Naive thymus-derived CD8-positive, alpha-beta T cell (primary cell): ENCODE measurements at places on chromosomes 5 and 9.
A peak's percentile ranks its signal among the peaks of the same experiment; 100 is the strongest.

DNA sequence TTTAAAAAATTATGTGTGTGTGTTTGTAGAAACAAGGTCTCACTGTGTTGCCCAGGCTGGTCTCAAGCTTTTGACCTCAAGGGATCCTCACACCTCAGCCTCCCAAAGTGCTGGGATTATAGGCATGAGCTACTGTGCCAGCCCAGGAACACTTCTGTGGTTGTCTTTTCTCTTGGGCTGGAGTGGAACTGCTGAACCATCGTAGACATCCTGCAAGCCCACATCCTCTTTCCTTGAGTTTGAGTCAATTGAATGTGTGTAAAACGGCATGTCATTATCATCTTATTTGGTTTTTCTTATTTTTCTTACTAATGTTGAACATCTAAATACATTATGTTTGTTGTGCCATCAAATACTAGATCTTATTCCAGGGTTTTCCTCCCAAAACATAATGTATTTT lies 40.0 kb downstream of the EHMT1 start:
- DNase-seq = no peak
- peak overlapping the region; percentile 40 for H3K27ac ChIP-seq
- peaks cover 19% of the 10 kb centered on the region for H3K4me1 ChIP-seq

- peaks cover 9% of the 10 kb centered on the region for H3K36me3 ChIP-seq
- no peak for DNase-seq
- H3K27ac ChIP-seq = no peak overlapping the region
These were observed 48.2 kb upstream of the PRDM9 start for GRCh38 chr5:23459214-23459613.

GRCh38 chr9:34592895-34593601 lies 3.5 kb upstream of the CNTFR start:
- no peak overlapping the region for H3K27ac ChIP-seq
- H3K4me1 ChIP-seq = peaks cover 28% of the 10 kb centered on the region
- peaks cover 5% of the 10 kb centered on the region for H3K36me3 ChIP-seq
- peaks cover 53% of the 10 kb centered on the region for H3K27me3 ChIP-seq

- no peaks in the 10 kb centered on the region for H3K36me3 ChIP-seq
- DNase-seq = no peak
- no peak overlapping the region for H3K27ac ChIP-seq
- no peak overlapping the region for H3K4me3 ChIP-seq
These were observed 12.7 kb downstream of the CSF2 start for GRCh38 chr5:132086277-132086794.

DNA sequence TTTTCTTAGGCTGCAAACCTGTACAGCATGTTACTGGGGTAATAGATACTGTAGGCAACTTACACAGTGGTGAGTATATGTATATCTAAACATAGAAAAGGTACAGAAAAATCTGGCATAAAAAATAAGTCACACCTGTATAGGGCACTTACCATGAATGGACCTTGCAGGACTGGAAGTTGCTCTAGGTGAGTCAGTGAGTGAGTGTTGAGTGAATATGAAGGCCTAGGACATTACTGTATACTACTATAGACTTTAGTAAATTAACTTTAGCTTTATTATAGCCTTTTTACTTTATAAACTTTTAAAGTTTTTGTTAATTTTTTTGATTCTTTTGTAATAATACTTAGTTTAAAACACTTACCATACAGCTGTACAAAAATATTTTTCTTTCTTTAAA lies 51.3 kb downstream of the DENND4C start:
- no peaks in the 10 kb centered on the region for H3K36me3 ChIP-seq
- no peak overlapping the region for H3K27ac ChIP-seq
- H3K27me3 ChIP-seq = no peaks in the 10 kb centered on the region

GRCh38 chr5:132368186-132368585 lies 1.3 kb upstream of the SLC22A5 start:
- no peak overlapping the region for H3K27ac ChIP-seq
- H3K4me3 ChIP-seq = no peak overlapping the region
- peaks cover 32% of the 10 kb centered on the region for H3K4me1 ChIP-seq
- H3K27me3 ChIP-seq = no peaks in the 10 kb centered on the region
- H3K36me3 ChIP-seq = peaks cover 19% of the 10 kb centered on the region
- DNase-seq = no peak

- H3K4me1 ChIP-seq = peaks cover 1% of the 10 kb centered on the region
- H3K27ac ChIP-seq = no peak overlapping the region
- peaks cover 2% of the 10 kb centered on the region for H3K27me3 ChIP-seq
These were observed 123.4 kb upstream of the MAN2A1 start for GRCh38 chr5:109566361-109566760.

DNA sequence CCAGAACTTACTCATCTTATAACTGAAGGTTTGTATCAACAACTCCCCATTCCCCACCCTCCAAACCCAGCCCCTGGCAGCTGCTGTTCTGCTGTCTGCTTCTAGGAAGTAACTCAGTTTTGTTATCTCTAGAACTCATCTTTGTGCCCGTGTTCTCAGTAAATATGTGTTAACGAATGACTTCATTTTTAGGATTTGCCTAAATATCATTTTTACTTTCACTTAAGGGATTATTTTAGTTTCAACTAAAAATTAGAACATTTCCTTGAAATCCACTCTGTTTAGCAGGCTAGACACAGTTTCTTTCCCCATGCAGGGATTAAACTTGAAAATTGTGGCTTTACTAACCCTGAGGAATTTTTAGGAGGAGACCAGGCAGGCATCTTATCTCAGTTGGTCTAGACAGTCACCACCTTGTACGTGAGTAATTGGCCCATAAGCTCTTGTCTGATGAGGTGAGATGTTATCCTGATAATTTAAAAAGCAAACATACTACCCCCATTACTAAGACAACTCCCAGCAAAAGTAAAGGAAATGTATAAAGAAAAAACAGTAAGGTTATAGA lies 68.2 kb upstream of the TNFAIP8 start:
- H3K27ac ChIP-seq = peak overlapping the region; percentile 94
- peaks cover 51% of the 10 kb centered on the region for H3K4me1 ChIP-seq
- H3K27me3 ChIP-seq = no peaks in the 10 kb centered on the region
- peak overlapping the region; percentile 86 for H3K4me3 ChIP-seq

- H3K27ac ChIP-seq = no peak overlapping the region
- DNase-seq = no peak
- no peaks in the 10 kb centered on the region for H3K27me3 ChIP-seq
- no peak overlapping the region for H3K4me3 ChIP-seq
These were observed 298.3 kb downstream of the CSNK1G3 start for GRCh38 chr5:123810253-123810652.

DNA sequence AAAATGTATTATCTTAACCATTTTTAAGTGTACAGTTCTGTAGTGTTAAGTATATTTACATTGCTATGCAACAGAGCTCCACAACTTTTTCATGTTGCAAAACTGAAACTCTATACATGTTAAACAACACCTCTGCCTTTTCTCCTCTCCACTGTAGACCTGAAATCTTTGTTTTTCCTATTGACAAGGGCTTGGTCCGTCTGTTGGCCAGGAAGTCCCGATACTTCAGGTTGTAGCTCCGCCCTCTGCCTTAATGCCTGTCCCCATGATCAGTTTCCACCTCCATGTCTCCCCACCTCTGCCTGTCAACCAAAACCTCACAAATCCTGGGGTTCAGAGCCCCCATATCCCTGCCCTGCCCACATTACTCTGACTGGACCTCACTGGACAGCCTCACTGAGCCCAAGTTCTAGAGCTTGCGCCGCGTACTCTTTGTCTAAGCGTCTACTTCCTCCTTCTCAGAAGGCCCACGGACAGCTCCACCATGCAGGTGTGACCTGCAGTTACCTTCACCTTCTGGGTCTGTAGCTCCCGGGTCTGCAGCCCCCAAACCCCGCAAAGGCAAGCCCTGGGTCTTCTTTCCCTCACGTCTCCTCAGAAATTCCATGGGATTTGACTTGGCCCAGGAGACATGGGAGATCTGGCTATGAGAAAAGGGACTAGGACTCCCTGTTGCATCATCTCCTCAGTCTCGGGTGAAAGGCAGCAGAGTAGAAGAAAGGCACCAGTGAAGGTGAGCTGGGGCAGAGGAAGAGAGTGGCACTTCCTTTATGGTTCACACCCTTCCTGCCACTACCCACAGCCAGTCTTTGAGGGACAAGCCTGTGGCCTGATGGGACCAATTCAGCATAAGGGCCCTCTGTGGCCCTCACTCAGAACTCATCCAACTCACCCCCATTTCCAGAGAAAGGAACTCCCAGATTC lies 8.0 kb downstream of the GLIPR2 start:
- H3K4me3 ChIP-seq = peak overlapping the region; percentile 95
- no peak for DNase-seq
- peak overlapping the region; percentile 96 for H3K27ac ChIP-seq
- peaks cover 20% of the 10 kb centered on the region for H3K36me3 ChIP-seq

DNA sequence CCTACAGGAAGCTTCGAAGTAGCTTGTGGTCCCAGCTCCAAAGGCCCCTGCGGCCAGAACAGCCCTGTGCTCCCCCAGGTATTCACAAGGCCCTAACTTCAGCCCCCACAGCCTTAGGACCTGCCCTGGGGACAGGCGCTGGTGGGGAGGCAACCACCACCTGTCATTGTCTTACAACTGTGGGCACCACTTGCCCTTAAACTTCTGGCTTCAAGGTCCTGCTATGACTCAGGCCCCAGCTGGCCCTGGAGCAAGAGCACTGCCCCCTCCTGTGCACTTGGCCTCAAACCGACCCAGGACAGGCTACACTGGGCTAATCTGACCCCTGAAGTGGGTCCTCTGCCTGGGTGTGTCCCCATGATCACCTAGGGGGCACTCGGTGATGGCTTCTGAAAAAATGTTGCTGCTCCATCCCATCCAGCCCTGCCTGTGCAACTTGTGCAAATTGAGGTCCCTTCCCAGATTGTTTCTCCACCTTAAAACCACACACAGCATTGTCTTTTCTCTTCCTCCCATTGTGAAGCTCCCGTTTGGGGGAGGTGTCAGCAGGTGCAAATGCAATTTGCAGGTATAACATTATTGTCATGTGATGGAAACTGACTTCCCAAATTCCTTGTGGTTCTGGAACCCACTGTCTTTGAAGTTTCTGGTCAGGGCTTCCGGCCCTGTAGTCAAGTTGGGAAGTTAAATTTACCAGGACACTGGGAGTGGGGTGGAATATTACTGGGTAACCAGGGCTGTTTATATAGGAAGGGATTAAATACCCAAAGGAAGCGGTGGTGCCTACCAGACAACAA lies 1.1 kb upstream of the PROB1 start:
- no peak overlapping the region for H3K27ac ChIP-seq
- H3K36me3 ChIP-seq = no peaks in the 10 kb centered on the region
- no peak overlapping the region for H3K4me3 ChIP-seq
- H3K4me1 ChIP-seq = peaks cover 21% of the 10 kb centered on the region

DNA sequence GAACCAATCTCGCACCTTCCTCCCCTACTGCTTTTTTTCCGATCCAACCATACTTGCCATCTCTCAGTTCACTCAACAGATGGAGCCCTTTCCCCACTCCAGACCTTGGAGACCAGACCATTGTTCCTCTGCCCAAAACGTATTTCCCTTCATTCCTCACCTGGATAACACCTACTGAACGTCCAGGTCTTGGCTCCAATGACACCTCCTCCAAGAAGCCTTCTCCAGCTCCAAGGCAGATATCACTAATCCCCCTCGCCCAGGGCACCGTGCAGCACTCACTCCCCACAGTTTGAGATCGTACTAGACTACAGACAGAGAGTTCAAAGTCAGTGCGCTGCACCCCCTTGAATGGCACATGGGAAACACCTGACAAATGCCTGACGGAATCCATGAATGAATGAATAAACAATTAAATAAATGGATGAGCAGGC lies 47.1 kb upstream of the AKNA start:
- no peak for DNase-seq
- no peak overlapping the region for H3K27ac ChIP-seq
- no peak overlapping the region for H3K4me3 ChIP-seq
- H3K36me3 ChIP-seq = no peaks in the 10 kb centered on the region

DNA sequence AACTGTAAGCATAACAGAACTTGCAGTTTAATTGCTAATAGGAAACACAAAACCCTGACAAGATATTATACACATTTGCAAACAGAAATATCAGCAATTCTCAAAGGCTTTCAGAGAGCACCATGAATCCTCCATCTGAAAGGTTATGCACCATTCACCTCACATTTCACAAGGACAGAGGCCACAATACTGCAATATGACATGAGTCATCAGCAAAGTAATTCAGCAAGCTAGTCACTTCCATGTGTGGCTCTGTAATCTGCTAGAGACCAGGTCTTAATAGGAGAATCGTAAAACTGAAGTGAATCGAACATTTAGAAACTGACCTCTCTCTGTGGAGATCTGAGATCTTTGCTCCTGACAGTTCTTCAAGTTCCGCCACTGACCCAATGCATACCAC lies 28.3 kb downstream of the IARS1 start:
- no peak overlapping the region for H3K4me3 ChIP-seq
- H3K36me3 ChIP-seq = peaks cover 97% of the 10 kb centered on the region
- H3K27ac ChIP-seq = no peak overlapping the region
- no peaks in the 10 kb centered on the region for H3K4me1 ChIP-seq
- no peaks in the 10 kb centered on the region for H3K27me3 ChIP-seq

- H3K27ac ChIP-seq = no peak overlapping the region
- H3K4me3 ChIP-seq = no peak overlapping the region
- DNase-seq = no peak
- peaks cover under 1% of the 10 kb centered on the region for H3K4me1 ChIP-seq
- H3K27me3 ChIP-seq = no peaks in the 10 kb centered on the region
- H3K36me3 ChIP-seq = peaks cover 49% of the 10 kb centered on the region
These were observed 85.2 kb downstream of the ARSB start for GRCh38 chr5:78899922-78900362.

DNA sequence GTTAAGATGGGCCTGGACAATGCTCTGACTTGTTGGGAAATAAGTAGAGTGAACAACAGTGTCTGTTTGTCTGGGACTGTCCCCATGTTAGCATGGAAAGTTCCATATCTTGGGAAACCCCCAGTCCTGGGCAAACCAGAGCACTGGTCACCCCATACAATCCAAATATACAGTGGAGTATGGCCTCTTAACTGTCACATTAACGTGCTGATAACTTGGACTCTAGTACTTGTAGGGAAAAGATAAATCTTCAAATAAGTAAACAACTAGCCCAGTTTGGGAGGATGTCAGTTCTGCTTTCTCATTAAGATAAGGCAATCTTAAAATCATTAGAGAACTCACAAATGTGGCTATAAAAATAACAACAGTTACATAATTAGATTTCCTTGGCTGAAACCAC lies 47.6 kb upstream of the JAK2 start:
- H3K27ac ChIP-seq = no peak overlapping the region
- H3K27me3 ChIP-seq = no peaks in the 10 kb centered on the region
- H3K4me3 ChIP-seq = no peak overlapping the region

GRCh38 chr9:25845867-25846266 lies 167.6 kb upstream of the TUSC1 start:
- H3K27ac ChIP-seq = no peak overlapping the region
- no peaks in the 10 kb centered on the region for H3K36me3 ChIP-seq
- no peak overlapping the region for H3K4me3 ChIP-seq
